NCI-H1092 treated with DMSO at 0.1 percent for 48 hours (cell line): ENCODE measurements at places on chromosomes 12 and 14.

DNA sequence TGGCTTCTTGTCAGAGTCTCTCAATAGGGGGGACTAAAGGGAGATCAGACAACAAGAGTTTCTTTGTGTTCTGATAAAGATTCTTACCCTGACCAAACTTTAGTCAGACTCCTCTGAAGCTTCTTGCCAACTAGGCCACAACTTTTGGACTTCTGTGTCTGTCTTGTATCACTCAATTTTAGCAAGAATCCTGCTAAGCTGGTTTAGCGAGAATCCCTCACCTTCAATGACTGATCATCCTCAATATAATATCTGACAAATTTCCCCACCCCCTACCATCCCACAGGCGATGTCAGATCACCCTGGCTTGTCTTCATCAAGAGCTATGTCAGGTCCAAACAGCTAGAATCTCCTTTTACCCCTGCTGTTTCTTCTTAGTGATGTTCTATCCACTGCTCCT is 215.2 kb downstream of the RASSF9 start:
- no peak for DNase-seq

- DNase-seq: no peak
Observed at GRCh38 chr12:3236345-3237187, 159.4 kb downstream of the TSPAN9 start.

GRCh38 chr12:109304485-109304884 is 4.6 kb downstream of the FOXN4 start:
- DNase-seq: peak; percentile 65

DNA sequence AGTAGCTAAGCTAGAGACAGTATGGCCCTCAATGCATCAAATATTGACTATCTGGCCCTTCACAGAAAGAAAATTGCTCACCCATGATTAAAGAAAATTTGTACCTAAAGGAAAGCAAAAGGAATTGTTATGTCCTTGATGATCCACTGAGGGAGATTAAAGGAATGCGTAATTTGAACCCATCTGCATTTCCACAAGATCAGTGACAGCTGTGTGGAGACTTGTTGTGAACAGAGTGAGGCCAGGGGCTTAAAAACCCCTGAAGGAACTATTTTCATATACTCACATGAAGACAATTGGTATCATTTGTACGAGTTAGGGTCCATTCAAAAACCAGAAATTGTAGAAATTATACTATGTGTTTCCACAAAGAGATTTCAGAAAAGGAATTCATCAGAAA is 1908.1 kb upstream of the SEL1L start:
- DNase-seq: no peak

- DNase-seq: no peak
Observed at GRCh38 chr12:14275886-14276285, 89.6 kb upstream of the ATF7IP start.

- DNase-seq: no peak
Observed at GRCh38 chr12:47698055-47698454, 7.8 kb downstream of the RPAP3 start.

GRCh38 chr14:95519699-95520098 is 3.2 kb upstream of the SYNE3 start:
- no peak for DNase-seq
